ENCODE measurements at places on chromosomes 16 and 17. TPM values are rescaled to one million over a fixed set of nuclear protein-coding genes. Genes with fewer than 3 reads are reported as not detected.

Gene SLC4A1
- 6.4 TPM for polyA plus RNA-seq

Gene NPB
- polyA plus RNA-seq = 0.76 TPM

Gene OTOP3
- polyA plus RNA-seq = not detected

Gene ST6GALNAC1
- polyA plus RNA-seq = 0.23 TPM

Gene GHDC
- 18.4 TPM for polyA plus RNA-seq

Gene ATMIN
- polyA plus RNA-seq = 48.3 TPM

Gene CMTM2
- polyA plus RNA-seq = 0.90 TPM

Gene VAT1L
- 3.4 TPM for polyA plus RNA-seq

Gene NUTF2
- polyA plus RNA-seq = 127 TPM

Gene DHRS7C
- polyA plus RNA-seq = not detected

Gene KIF2B
- polyA plus RNA-seq = not detected

Gene CORO6
- 3.8 TPM for polyA plus RNA-seq

Gene CCL14
- polyA plus RNA-seq = 18.3 TPM

Gene CNGB1
- polyA plus RNA-seq = 0.09 TPM

Gene PALB2
- polyA plus RNA-seq = 22.6 TPM

Gene KIF18B
- 12.1 TPM for polyA plus RNA-seq

Gene CSF3
- not detected for polyA plus RNA-seq

Gene CD300LB
- polyA plus RNA-seq = not detected

Gene EVI2A
- 1.3 TPM for polyA plus RNA-seq

Gene SCGB1C2
- polyA plus RNA-seq = 1.6 TPM

Gene TLCD2
- polyA plus RNA-seq = 7.1 TPM

Gene SEBOX
- polyA plus RNA-seq = not detected

Gene SOST
- 59.3 TPM for polyA plus RNA-seq

Gene CIBAR2
- polyA plus RNA-seq = 0.22 TPM

Gene TP53TG3
- polyA plus RNA-seq = not detected

Gene TMEM132E
- 5.2 TPM for polyA plus RNA-seq

Gene GGT6
- polyA plus RNA-seq = 8.2 TPM

Gene SMPD3
- polyA plus RNA-seq = 1.5 TPM

Gene NPIPA2
- not detected for polyA plus RNA-seq

Gene LRRC45
- 16.6 TPM for polyA plus RNA-seq

Gene TOB1
- 40.2 TPM for polyA plus RNA-seq

Gene SHBG
- polyA plus RNA-seq = 4.6 TPM

Gene CCL22
- 0.13 TPM for polyA plus RNA-seq

Gene FBXL16
- 1.1 TPM for polyA plus RNA-seq

Gene IKZF3
- polyA plus RNA-seq = 0.23 TPM

Gene LGALS9B
- not detected for polyA plus RNA-seq

Gene GNAO1
- polyA plus RNA-seq = 6.3 TPM

Gene AGRP
- 0.40 TPM for polyA plus RNA-seq

Gene NECAB2
- 3.1 TPM for polyA plus RNA-seq

Gene NME3
- polyA plus RNA-seq = 35.5 TPM

Gene SULT1A2
- 2.7 TPM for polyA plus RNA-seq

Gene CHRNB1
- polyA plus RNA-seq = 10.7 TPM

Gene MEIOB
- 2.2 TPM for polyA plus RNA-seq

Gene NPIPB6
- 3.8 TPM for polyA plus RNA-seq

Gene ACSM5
- polyA plus RNA-seq = 5.2 TPM

Gene TBC1D28
- not detected for polyA plus RNA-seq

Gene CHRNE
- polyA plus RNA-seq = 1.1 TPM

Gene SMIM22
- 10.9 TPM for polyA plus RNA-seq

Gene KRT9
- polyA plus RNA-seq = not detected

Gene ZNF213
- 14.1 TPM for polyA plus RNA-seq

Gene NDUFAF8
- 49.2 TPM for polyA plus RNA-seq

Gene TBC1D3H
- 9.8 TPM for polyA plus RNA-seq

Gene DYNLL2
- 84.9 TPM for polyA plus RNA-seq
